Activated T-helper 1 cell treated with anti-CD3 and anti-CD28 coated beads, Interleukin-2, amount 50 U/mL, for 16 hours (primary cell): ENCODE measurements at places on chromosomes 13 and 19.

GRCh38 chr13:106042996-106043581 lies 492.4 kb downstream of the EFNB2 start:
- DNase-seq = no peak

DNA sequence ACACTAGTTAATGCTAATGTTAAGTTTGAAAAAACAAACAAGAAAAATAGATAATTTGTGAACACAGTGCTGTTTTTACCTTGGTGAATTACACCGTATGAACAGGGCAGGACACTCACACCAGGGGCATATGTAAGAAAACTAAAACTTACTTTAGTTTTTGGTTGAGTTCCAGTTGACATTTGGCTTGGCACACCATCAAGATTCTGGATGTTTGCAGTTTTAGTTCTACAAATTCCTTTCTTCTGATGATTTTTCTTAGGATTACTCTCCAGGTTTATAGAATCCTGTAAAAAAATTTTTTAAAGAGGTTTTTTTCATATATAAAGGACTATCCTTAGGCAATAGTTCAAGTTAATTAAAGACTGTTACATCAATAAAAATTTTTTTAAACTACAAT lies 238.5 kb upstream of the STARD13 start:
- no peak for DNase-seq

GRCh38 chr19:48400018-48400742 lies 6.7 kb downstream of the GRIN2D start:
- DNase-seq = no peak

DNA sequence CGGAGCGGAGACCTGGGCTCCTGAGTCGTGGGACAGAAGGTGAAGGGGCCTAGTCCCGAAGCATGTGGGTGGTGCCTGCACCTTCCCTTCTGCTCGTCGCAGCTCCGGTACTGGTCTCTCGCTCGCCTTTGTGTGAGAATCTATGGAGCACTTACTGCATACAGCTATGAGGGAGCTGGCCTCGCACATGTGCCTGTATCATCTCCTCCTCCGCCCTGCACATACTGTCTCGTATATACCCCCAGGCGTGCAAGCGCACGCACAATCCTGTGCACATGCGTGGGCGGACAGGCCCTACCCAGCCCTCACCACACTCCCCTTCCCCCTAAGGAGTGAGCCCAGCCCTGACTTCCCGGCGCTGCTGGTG lies 8.7 kb downstream of the PIK3R2 start:
- no peak for DNase-seq

DNA sequence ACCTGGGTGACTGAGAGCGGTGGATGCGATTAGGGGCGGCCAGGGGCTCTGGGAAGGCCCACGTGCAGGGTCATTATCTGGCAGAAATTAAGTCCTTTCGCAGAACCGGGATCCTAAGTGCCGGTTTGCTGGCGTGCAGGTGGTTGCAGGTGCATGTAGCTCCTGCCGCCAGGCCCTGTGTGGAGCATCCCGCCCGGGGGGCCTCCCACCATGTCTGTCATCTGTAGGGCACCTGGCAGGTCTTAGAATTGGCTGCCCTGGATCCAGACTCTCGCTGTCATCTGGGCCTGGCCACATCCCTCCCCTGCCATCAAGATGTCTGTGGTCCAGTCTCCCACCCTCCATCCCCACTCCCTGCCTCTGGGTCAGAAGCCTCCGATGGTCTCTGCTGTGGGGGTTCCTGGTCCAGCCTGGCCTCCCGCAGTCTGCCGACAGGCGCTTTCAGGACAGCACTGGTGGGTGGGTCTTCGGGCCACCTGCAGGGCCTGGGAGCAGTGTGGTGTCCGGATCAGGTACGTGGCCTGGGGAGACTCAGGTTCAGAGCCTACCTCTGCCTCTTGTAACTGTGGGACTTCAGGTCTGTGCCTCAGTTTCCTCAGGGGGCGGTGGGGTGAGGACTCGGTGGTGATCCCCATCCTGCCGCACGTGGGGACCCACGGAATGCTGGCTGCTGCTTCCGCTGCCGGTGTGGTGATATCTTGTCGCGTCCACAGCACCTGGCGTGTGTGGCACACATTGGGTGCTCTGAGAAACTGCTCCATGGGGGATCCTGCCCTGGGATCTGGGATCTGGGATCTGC lies 5.4 kb downstream of the GNA11 start:
- no peak for DNase-seq

- DNase-seq = no peak
Observed at GRCh38 chr13:64510747-64511146, 2719.4 kb downstream of the PCDH9 start.

DNA sequence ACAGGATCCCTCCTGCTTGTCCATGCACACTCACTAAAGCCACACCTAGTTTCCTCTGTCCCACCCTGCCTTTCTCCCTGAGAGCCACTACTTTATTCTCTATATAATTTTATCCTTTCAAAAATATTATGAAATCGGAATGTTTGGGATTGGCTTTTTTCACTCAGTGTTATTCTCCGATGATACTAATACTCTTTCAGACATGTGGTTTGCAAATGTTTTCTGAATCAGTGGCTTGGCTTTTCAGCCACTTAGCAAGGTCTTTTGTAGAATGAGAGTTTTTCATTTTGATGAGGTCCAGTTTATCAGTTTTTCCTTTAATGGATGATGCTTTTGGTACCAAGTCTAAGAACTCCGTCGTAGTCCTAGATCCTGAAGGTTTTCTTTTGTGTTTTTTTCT lies 11.6 kb downstream of the SPATA13 start:
- DNase-seq = no peak

DNA sequence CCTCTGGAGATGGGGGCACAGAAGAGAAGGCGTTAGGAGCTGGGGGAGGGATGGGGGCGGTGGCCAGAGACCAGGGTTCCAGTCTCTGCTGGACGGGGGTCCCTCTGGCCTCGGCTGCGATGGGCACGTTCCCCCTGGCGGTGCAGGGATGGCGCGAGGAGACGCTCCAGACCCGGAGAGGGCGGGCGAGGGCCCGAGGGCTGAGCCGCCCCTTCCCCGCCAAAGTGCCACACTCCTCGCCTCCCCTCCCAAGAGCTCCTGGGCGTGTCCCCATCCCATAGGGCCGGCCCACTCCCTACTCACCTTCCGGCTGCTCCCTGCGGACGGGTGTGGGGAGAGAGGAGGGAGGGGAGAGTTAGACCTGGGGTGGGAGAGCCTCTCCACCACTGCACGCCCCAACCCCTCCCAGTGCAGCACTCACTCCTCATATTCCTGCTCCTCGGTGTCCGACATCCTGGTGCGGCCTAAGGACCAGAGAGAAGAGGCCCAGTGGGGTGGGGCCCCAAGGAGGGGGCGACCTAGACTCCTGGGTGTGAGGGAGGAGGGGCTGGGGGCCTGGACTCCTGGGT lies 2.2 kb downstream of the TNNT1 start:
- no peak for DNase-seq

- DNase-seq = no peak
Observed at GRCh38 chr13:73337532-73337931, 278.7 kb downstream of the KLF5 start.

GRCh38 chr13:36903925-36904595 lies 16.0 kb downstream of the SMAD9 start:
- no peak for DNase-seq

- DNase-seq = no peak
Observed at GRCh38 chr19:54208784-54209057, 8.1 kb downstream of the RPS9 start.

DNA sequence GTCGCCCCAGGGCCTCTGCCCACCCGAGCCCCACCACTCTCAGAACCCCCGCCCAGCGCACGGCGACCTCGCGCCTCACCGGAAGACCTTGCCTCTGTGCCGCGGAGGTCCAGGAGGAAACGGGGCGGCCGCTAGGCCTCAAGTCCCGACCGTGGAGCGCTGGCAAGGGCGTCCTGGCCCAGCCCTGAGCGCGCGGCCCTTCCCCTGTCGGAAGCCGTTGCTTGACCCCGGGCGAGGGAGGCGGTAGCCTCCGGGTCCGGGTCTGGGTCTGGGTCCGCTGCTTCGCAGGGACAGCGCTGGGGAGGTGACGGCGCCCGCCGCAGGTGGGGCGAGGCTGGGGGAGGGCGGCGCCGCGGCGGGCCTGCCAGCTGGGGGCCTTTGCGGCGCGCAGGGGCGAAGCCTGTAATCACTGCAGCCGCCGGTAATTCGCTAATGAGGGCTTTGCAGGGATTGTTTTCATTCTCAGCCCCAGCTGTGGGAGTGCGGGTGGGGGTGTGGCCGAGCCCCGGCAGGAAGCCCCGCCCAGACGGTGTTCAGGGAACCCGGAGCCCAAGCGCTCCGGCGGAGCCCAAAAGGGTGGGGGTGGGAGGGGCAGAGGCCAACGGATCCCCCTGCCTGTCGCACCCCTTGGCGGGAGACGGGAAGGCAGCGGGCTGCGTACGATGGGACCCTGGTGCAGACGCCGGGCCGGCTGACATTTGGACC lies 8.6 kb downstream of the C19orf25 start:
- DNase-seq = peak; percentile 45

GRCh38 chr19:58009666-58010301 lies 7.2 kb upstream of the ZNF606 start:
- DNase-seq = peak; percentile 20

DNA sequence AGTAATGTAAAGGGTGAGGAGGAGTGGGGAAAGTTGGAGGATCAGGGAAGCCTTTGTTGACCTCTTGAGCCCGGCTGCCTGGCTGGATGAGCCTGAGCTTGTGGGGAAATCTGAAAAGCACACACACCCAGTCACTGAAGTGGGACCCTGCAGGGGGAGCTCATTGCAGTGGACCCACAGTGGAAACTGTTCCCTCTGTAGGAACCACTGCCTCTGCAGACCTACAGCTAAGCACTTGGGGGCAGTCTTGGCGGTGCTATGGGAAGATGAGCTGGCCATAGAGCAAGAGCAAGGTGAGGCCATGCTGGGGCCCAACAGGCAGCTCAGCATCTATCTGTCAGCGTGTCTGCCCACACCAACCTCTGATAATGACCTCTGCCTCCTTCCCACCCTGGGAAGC lies 294.8 kb downstream of the TSHZ3 start:
- DNase-seq = no peak

DNA sequence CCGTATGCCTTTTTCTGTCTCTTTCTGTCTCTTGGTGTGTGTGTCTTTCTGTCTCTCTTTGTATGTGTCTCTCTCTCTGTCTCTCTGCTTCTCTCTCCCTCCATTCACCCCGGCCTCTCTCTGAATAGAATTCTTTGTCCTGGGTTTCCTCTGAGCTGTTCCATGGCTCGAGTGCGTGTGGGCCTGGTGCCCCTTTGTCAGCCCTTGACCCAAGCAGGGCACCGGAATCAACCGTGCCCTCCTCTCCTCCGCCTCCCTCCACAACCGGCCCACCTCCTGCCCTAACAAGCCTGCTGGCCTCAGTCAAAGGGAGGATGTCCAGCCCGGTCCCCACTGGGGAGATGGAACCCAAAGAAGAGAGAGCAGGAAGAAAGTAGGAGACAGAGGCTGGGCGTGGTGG lies 3.2 kb downstream of the AXL start:
- DNase-seq = no peak

DNA sequence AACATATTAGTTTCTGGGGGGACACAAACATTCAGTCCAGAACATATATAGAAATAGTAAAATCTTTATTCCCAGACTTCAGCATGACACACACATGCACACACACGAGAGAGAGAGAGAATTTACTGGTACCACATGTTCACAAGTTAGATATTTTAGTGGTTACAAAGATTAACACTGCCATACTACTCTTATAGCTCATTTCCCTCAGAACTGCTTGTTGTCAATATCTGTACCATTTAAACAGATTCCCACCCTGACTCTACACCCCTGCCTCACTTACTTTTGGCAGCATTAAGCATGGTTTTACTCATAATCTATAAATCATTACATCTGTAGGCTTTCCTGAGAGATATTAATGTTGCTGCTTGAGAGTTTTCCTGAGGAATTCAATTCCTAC lies 524.7 kb upstream of the HTR2A start:
- DNase-seq = no peak

DNA sequence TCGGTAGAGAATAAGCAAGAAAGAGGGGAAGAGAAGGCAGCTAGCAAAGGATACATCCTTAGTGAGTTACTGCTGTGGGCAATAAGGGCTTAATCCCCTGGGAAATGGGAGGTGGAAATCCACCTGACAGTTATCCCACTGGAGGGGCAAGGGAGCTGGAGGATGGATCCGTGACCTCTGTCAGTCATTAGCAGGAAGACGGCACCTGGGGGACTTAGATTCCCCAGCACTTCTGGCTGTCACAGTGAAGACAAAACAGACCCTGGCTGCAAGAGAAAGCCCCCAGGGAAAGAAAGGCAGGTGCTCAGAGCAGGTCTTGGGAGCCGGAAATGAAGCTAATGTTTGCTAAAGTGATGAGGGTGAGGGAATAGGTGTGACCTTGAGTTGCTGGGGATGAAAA lies 70.4 kb upstream of the MRI1 start:
- no peak for DNase-seq

GRCh38 chr13:53408847-53409568 lies 380.4 kb downstream of the OLFM4 start:
- no peak for DNase-seq

GRCh38 chr13:42048684-42049453 lies 421 bp downstream of the DGKH start:
- peak; percentile 50 for DNase-seq

DNA sequence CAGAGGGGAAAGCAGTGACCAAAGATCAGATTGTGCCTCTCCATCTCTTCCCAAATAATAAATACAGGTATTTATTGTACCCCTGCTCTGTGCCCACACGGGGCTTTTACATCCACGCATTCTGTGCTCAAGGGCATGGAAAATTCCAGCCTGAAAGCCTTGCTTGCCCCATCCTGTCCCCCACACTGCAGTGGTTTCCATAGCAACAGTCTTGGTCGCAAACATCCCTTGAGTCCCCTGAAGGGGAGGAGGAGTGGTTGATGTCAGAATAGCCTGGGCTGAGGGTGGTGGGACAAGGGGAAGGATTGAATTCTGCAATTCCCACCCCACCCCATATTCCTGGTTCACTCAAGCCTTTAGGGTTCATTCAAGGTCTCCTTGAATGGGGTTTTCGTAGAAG lies 41.0 kb upstream of the USP29 start:
- DNase-seq = no peak

- DNase-seq = no peak
Observed at GRCh38 chr19:46239193-46240024, 9.9 kb downstream of the IGFL1 start.

GRCh38 chr19:29247051-29247450 lies 34.1 kb upstream of the UQCRFS1 start:
- no peak for DNase-seq

DNA sequence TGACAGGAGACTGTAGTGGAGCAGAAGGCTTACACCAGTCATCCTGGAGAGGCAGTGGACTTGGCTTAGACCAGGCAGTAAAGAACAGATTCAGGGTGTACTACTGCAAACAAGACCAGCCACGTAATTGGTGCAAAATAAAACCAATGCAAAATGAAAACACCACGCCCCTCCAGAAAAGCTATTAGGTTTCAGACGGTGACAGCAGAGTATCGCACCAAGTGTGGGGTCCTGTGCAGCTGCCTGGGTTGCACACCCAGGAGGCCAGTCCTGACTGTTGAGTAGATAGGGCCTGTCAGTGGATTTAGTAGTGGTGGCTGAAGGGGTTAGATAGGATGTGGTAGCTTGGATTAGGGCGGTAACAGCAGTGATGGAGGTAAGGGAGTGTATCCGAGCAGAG lies 5.4 kb upstream of the PRKACA start:
- DNase-seq = no peak
